ENCODE measurements at places on chromosomes 3 and 15. TPM values are rescaled to one million over a fixed set of nuclear protein-coding genes. Genes with fewer than 3 reads are reported as not detected.

- DNase-seq: no peak
Measured at GRCh38 chr3:42526616-42527367, 24.3 kb downstream of the VIPR1 start.

DNA sequence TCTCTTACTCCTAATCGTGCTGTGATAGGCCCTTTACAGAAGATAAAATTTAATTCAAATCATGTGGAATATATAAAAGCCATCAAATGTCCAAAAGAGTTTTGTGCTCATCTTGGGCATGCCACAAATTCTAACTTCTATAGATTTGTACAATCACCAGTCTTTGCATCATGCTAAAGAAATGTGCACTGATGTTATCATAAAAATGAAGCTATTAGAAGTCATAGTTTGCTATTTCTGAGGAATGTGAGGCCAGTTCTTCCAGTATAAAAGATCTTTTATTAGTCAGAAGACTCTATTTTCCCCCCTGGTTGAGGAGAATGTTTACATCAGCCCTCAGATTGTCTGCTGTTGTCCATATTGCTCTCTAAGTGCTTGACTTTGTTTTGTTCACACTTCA, 2.1 kb upstream of the ANXA2 start:
- no peak for DNase-seq

DNA sequence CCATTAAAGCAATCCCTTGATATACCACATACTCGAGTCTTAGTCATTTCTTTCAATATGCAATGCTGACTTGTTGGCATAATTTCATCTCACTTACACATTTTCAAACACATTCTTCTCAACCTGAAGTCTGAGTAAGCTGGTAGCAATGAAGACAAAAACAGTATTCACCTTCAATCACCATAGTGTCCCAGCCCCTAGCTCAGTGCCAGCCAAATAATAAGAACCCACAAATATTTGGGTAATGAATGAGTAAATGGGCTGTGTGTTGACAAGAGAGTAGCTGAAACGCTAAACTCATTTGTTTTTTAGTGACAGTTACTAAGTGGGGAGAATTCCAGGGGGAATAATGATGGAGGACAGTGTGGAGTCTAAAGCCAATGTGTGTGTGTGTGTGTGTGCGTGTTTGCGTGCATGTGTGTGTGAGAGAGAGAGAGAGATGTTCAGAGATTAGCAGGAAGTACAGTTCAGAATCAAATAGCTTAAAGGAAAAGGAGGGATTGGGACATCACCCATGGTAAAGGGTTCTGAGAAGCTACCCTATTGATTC, 165.7 kb downstream of the GAP43 start:
- no peak for DNase-seq

ACTC1 gene
- not detected for total RNA-seq

ATP10A gene
- total RNA-seq: 9.7 TPM

DNA sequence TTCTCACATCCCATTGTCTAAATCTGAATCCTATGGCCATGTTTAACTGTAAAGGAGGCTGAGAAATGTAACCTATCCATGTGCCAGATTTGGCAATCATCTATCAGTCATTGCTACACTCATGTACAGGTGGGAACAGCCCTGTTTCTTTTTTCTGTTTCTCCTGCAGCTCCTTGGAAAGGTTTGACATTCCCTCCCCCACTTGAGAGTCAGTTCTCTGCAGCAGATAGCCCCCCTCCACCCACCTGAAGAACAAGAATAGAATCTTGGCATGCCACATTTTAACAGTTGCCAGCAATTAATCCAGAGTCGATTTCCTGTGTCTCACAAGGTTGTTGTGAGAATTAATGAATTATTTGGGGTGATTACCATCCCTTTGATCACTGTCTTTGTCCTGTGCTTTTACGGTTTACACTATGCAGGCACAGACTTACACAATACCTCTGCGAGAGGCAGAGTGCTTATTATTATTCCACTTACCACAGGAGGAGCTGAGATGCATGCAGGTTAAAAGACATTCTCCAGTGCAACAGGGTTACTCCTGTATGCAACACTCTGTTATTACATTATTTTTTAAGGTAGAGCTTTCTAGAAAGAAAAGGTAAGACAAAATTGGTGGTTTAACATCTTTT, 351.0 kb upstream of the THRB start:
- no peak for DNase-seq

DNA sequence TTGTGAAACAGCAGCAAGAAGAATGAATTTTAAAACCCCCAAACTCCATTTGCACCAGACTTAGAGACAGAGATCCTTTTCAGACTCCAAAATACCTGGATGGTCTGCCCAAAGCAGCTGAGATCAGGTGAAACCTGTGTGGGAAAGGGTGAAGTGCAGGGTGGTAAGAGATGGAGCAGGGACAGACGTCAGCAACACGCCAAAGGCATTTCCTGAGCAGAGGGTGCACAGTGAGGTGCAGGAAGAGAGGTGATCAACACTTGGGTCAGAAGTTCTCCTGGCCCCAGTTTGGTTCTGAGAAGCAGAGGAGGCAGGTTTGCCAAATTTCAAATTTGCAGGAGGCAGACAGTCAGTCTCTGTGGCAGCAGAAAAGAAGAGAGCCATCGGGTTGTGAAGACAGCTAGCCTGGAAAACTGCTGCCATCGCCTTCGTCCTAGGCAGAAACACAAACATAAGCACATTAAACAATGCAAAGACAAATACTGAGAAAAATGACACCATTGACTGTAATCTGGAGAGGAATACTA, 9.8 kb downstream of the CCR4 start:
- no peak for DNase-seq

ZKSCAN7 gene
- 15.6 TPM for total RNA-seq

STRIT1 gene
- not detected for total RNA-seq

DGKG gene
- 6.2 TPM for total RNA-seq

SPRED1 gene
- 2.4 TPM for total RNA-seq

DNA sequence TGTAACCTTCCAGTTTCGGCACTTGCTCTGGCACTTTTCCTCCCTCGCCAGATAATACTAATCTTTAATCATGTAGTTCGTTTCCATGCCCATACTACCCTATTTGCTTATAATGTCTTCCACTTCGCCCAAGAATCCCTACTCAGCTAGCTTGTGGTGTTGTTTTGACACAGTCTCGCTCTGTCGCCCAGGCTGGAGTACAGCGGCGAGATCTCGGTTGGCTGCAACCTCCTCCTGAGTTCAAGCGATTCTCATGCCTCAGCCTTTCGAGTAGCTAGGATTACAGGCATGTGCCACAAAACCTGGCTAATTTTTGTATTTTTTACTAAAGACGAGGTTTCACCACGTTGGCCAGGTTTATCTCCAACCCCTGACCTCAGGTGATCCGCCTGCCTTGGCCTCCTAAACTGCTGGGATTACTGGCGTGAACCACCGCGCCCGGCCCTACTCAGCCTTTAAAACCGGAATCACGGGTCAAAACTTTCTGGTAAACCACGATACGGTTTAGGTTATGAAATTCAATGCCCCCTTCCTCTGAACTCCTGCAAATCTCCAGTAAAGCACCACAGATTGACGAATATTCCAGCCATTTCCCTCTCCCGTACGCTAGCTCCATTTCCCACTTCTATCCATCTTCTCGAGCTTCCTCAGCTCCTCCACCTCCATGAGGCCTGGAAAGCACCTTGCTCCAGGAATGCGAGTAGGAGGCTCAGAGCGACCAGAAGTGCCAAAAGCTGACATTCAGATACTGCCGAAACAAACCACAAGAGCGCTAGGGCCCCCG, 878 bp upstream of the RAD51 start:
- DNase-seq: no peak

DNA sequence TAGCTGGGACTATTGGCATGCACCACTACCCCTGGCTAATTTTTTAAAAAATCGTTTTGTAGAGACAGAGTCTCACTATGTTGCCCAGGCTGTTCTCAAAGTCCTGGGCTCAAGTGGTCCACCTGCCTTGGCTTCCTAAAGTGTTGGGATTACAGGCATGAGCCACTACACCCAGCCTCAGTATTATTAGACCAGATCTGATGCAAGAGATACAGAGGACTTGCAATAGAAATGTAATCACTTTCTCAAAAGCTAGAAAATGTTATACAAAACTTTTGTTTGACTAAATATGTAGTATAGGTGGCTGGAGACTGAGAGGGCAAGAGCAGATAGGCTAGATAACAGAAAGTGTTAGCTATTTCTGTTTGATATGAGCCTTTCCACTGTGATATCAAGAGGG, 531.9 kb downstream of the SOX2 start:
- no peak for DNase-seq

GRCh38 chr3:8657804-8658305, 13.3 kb upstream of the SSUH2 start:
- no peak for DNase-seq

MAP6D1 gene
- total RNA-seq: 1.3 TPM

SEMA4B gene
- 13.7 TPM for total RNA-seq

DNA sequence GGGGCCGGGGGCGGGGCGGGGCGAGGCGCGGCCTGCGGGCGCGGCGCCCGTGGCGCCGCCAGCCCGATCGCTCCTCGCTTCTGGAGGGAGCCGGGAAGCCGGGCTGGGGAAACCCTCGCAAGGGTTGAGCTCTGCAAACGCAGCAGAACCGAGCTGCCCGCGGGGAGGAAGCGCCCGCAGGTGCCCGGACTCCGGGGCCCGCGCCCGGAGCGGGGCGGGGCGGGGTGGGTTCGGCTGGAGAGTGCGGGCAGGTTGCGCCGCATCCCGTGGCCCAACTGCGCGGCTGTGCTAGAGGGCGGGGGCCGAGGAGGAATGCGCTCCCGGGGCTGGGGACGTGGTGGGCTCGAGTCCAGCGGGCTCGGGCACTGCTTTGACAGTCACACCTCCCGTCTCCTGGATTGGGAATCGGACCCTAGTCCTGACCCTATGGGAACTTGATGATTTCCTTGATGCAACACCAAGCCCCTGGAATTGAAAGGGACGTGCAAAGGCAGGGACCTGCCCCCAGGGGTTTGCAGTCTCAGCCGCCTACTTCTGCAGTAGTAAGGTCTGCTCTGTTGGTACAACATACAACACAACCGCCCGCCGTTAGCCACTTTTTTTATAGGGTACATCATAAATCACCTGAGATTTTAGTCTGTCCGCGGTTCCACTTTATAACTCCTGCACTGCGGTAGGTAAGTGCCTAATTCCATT, 34.3 kb downstream of the ZBTB38 start:
- DNase-seq: peak; percentile 65

DNA sequence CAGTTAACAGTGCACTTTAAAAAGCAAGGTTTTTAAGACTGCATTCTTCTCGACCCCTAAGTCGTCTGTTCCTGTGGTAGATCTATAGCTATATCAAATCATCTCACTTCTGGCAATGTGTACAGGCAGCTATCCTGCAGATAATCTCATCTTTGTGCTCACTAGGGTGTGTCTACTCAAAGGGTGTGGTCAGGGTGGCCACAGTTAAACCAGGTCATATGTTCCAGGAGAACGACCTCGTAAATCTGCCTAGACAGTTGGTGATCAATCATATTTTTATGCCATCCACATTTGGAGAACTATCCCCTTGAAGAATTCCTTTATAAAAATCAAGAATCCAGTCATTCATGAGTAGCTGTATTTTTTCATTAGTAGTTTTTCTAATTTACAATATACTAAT, 3.0 kb downstream of the VEPH1 start:
- DNase-seq: no peak

DNA sequence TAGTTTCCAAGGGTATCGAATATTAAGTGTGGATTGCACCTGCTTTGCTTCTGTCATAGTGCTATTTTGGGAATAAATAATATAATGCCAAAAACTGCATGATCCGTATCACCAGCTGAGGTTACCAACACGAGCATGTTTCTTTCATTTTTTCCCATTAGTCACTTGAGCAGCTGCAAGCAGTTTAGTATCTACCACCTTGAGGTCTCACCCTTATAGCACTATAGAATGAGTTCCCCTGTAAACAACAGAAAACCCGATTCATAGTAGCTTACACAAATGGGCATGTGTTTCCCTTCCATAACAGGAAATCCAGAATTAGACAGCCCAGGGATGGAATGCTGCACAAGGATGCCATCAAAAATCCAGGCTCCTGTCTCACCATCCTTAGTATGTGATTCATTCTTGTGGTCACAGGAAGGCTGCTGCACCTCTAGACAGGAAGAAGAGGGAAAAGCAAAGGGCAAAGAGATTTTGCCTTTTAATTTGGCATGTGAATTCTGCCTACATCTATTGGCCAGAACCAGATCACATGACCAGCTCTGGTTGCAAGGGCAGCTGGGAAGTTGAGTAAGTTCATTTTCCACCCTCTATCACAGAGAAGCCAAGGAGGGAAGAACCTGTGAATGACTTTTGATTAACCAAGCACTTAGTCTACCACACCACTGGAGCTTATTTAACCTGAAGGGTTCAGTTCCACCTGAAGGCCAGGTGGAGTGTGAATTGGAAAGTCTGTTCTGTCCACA, 91.3 kb upstream of the SLC25A36 start:
- no peak for DNase-seq

GRIP2 gene
- not detected for total RNA-seq

GPR27 gene
- total RNA-seq: 15.3 TPM

GRCh38 chr3:122298239-122298638, 26.8 kb upstream of the CSTA start:
- DNase-seq: no peak

DNA sequence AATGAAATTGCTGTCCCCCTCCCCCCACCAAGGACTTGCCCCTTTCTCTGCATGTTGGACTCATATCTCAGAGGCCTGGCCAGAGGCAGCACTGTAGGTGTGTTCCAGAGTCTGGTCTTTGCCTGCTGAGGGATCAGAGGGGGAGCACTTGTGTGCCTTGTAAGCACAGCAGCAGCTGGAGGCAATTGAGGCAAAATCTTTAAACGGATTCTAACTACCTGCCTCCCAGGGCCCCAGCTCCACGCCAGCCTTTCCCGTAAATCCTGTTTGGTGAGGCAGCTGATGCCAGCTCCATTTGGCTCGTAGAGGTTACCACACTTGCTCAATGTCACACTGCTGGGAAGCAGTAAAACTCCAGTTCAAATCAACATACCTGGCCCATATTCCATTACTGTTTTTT, 2.3 kb upstream of the IDH2 start:
- no peak for DNase-seq

CEP19 gene
- total RNA-seq: 3.0 TPM

DNA sequence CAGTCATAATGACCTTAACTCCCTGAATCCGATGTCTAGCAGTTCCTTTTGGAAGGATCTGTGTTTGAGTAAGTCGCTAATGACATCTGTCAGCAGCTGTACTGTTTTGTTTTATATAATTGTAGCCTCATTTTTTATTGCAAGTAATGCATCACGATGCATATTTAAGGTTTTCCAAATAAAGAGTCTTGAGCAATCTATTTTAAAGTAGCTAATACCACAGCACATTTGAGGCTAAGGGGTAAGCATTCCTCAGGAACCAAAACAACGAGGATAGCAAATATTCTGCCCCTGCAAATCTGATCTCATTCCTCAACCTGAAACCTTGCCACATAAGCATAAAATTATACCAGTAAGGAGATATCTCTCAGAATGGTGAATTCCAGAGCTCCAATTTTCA, 98.7 kb downstream of the TBC1D5 start:
- no peak for DNase-seq

ISLR2 gene
- not detected for total RNA-seq

GRCh38 chr3:16725972-16726371, 120.7 kb upstream of the DAZL start:
- DNase-seq: no peak

KLHL40 gene
- under 0.01 TPM for total RNA-seq

GRCh38 chr15:54547491-54547890, 569.2 kb downstream of the UNC13C start:
- no peak for DNase-seq

- DNase-seq: no peak
Measured at GRCh38 chr15:27993996-27994780, 104.9 kb downstream of the OCA2 start.
